ENCODE measurements at places on chromosomes 7 and 10.

- DNase-seq = no peak
These were observed 19.1 kb downstream of the ATOH7 start for GRCh38 chr10:68212721-68213352.

- DNase-seq = no peak
These were observed 7.7 kb upstream of the ADGRA1 start for GRCh38 chr10:133079836-133080682.

- no peak for DNase-seq
These were observed 517.4 kb downstream of the CCSER2 start for GRCh38 chr10:84845628-84846261.

DNA sequence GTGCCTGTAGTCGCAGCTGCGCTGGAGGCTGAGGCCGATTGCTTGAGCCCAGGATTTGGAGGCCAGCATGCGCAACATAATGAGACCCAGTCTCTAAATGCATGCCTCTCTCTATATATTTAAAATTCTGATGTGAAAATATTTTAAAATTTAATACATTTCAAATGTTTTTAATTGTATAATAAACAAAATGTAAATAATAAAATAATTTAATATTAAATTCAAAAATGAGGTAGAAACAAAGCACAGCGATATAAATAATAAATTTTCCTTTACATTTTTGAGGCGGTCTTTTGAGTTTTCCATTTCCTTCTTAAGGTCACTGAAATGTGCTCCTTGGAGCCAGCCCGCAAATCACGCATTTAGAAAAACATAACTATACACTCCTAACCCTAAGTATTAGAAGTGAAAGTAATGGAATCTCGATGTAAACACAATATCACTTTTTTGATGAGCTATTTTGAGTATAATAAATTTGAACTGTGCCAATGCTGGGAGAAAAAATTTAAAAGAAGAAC, 523 bp upstream of the CDK1 start:
- DNase-seq = no peak

- no peak for DNase-seq
These were observed 13.4 kb upstream of the TES start for GRCh38 chr7:116196947-116197346.

- DNase-seq = no peak
These were observed 239.7 kb upstream of the INHBA start for GRCh38 chr7:41942468-41943093.

DNA sequence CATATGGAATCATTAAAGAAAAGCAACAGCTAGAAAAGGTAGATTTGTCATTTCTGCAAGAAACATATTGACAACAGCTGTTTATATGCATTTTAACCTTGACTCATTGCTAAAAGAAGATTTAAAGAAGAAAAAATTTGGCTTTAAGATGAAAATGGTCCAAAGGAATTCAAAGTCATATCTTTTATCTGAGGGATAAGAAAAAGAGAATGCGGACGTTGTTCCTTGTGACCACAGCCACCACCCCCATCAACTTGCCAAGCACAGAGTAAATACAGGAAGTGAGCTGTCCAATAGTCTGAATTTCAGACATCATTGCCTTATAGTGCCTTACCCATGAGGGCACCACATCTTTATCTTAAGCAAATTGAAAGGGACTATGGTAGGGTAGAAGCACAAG, 7.3 kb upstream of the CRPPA start:
- no peak for DNase-seq
